Stimulated activated CD8-positive, alpha-beta memory T cell treated with anti-CD3 and anti-CD28 coated beads, Interleukin-4, amount 100 ng/mL, for 1 hour (primary cell): ENCODE measurements at places on chromosomes 5 and 9.

DNA sequence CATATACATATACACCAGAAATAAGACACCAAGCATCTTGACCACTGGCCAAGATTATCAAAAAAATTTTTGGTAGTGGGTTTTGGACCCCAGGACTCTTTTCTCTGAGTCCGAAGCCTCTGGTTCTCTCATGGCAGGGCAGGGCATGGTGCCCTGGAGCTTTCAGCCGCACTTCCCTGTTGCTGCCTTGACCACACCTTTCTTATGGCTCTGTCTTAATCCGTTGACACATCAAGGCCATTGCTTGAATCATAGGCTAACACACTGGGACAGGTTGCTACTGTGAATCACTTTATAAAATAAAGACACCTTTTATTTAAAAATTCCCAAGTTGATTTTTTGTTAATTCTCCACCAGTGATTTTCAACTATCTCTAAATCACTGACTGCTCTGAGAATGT lies 45.4 kb upstream of the CAST start:
- DNase-seq: no peak

DNA sequence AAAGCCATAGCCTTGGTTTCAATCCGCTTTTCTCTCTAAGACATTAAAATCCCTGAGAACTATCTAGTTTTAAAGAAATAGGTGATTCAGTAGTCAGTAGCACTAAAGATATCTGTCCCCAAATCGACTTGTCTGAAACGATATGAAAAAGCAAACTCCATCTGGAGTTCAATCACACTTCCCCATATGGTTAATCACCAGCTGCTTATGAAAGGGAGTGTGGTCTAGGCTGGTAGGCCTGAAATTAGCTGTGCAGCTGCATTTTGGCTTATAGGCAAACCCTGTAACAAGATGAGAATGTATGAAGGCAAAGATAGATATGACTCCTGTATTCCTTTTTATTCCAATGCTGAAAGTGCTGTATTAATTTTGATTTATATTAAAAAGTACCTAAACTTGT lies 65.9 kb downstream of the DMRTA1 start:
- DNase-seq: no peak

GRCh38 chr5:168125445-168126199 lies 165.8 kb upstream of the WWC1 start:
- DNase-seq: no peak

DNA sequence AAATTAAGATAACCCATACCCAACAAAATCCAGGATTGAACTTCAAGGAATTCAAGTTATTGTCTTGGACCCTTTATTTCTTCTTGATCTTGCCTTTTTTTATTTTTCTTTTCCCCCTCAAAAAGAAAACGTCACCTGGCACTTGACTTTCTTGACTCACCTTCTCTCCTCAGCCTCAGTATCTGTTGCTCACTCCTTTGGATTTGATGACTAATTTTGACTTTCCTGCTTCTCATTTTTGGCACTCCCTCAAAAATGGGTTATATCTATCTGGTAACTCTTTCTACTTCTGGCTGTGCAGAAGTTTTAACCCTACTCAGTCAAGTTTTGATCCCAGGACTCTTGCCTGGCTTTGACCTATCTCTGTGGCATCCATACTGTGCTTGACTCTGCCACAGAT lies 66.6 kb upstream of the SPATA31D4 start:
- no peak for DNase-seq

- DNase-seq: no peak
Measured at GRCh38 chr5:150562832-150563231, 54.9 kb downstream of the NDST1 start.

DNA sequence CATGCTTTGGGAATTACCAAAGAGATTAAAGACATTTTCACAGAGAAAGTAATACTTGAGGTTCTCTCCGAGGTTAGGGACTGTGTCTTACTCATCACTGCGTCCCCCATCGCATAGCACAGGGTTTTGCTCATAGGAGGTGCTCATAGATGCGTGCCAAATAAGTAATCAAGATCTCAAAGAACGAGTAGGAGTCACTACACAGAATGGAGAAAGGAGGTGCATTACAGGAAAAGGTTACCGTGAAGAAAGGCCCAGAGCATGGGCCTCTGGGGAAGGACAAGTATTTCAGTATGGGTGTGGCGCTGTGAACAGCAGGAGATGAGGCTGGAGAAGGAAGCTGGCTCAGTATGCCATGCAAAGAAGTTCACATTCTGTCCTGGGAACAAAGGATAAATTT lies 182.4 kb downstream of the ACTL7B start:
- no peak for DNase-seq

DNA sequence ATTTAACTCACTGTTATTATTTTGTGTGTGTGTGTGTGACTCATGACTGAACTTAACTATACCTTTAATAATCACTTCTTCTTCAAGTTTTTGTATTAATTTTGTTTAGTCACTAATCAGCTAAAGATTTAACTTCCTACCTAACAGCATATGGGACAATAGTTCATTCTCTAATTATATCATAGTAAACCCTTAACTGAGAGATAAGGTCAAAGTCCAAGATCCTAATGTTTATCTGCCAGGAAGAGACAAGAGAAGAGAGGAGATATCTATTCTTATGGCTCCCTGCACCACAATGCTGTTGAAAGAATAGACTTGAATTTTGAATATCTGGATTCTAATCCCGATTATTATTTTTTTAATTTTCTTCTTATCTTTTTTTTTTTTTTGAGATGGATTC lies 28.1 kb downstream of the FREM1 start:
- no peak for DNase-seq

DNA sequence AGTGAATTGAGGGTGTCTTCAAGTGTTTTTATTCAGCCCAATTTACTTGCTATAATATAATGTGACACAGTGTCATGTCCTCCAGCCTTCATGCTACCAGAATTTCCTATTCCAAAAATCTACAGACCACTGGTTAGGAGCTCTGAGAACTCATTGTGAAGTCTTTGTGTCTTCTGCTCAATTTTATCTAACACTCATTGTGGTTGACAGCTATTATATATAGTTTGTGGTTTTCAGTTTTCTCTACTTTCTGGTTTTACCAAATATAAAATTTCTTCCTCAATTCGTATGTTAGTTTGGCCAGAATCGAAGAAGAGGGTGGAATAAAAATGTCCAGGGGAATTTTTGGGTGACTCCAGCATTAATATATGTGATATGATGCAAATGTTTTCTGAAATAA lies 509.3 kb upstream of the NUDT12 start:
- DNase-seq: no peak

GRCh38 chr9:123069010-123069481 lies 35.6 kb downstream of the GPR21 start:
- no peak for DNase-seq

DNA sequence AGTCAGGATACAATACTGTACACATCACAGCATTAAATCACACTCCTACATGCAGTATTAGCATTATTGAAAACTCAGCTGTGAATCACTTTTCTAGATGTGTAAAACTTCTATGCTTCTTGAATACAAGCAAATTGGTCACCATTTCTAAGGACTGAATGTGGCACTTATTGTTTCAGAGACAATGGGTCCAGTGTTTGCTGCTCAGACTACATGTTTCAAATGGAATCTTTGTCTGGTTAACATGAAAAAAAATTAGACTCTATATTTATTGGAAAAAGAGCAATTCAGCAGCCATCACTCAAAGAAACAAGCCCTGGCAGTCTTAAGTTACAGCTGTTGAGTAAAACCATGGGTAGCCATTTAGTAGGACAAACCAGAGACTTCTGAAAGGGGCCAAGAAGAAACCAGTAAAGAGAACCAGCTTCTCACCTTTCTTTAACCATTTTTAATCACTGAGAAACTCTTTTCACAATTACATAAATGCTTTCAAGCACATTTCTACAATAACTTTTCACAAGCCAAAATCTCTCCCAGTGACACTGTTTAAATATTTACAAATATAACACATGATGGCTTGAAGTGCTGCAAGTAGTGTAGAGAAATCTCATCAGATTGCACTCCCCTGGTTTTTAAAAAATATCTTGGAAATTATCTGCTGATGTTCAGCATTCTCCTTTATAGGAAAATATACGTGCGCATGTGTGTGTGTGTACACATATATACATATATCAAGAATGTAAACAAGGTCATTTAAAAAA lies 35.2 kb downstream of the OR2K2 start:
- no peak for DNase-seq

DNA sequence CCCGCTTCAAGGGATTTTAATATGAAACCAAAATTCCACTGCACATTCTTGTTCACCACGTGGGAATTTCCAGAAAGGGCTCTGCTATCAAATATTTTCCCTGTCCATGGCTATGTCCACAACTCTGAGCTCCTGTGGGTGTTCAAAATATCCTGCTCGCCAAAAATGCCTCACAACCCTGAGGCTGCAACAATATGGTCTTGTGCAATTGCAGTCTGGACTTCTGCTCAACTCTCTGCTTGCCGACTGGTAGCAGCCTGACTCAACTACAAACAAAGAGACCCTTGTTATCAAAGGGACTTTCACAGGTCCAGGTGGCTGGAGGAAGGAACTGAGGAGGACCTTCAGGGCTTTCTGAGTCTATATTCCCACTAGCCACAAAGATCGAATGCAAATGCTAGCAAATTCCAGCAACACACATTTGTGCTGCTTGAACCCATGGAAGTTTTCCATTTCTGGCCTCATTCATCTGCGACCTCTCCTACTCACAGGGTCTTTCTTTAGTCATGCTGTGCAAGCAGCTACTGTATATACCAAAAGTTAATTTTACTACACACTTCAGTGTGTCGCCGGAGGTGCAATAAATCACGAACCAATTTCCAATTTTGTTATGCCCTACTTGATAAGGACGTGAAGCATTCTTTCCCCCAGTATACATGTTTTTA lies 169.2 kb upstream of the SLC30A5 start:
- no peak for DNase-seq

DNA sequence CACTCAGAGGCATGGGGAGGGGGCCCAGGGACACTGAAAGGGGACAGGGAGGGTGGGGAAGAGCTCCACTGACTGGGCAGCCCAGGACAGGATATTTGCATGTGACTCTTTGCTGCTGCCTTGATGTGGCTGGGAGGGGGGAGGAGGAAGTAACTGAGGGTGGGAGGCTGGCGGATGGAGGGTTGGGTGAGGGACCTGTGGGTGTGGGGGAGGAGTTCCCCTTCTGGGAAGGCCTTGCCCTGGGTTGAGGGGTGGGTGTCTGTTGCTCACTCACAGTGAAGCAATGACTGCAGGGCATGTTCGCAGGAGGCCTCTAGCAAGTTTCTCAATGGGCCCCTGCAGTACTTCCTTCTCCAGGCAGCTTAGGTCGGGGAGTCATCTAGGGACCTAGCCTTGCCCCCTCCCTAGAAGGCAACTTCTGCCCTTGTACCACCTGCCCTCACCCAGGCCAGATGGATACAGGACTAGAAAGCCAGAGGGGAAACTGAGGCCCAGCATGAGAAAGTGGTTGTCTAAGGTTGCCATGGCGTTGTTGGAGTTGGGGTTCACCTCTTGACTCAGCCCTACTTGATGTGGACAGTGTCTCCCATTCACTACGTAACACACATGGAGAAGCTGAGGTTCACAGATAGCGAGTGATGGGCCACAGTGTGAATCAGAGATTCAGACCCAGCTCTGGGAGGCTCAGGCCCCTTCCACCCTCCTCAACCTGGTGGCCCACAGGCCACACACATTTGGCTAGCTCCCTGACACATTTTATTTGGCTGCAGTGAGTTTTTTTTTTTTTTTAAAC lies 3.0 kb downstream of the GRK6 start:
- DNase-seq: peak; percentile 61

GRCh38 chr5:28014779-28015178 lies 976.4 kb upstream of the CDH9 start:
- DNase-seq: no peak

GRCh38 chr5:35622974-35623373 lies 5.3 kb downstream of the SPEF2 start:
- no peak for DNase-seq

DNA sequence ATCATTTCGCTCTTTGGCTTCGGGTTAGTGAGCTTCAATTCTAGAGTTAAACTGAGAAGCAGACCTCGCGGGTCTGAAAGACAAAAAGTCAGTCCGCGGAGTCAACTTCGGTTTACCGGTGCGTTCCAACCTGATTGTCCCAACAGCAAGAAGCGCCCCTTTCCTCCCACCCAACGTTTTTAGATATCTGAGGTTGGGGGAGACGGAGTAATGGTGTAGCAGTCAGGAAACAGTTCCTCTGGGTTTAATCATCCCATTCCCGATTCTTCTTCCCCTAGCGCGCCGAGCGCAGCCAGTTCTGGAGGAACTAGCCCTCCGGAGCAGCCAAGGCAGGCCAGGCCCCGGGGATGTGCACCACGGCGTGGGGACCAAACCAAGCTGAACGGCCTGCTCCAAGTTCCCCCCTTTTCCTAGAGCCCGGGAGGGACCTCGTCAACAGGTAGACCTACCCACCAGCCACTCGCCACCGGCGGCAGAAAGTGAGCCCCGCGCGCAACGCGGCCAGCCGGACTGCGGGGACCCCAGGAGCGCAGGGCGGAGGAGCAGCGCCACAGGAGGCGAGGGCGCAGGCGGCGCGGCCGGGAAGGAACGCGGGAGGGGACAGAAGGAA lies 622 bp upstream of the ISL1 start:
- DNase-seq: no peak

- DNase-seq: no peak
Measured at GRCh38 chr5:38093855-38094254, 164.5 kb upstream of the EGFLAM start.

DNA sequence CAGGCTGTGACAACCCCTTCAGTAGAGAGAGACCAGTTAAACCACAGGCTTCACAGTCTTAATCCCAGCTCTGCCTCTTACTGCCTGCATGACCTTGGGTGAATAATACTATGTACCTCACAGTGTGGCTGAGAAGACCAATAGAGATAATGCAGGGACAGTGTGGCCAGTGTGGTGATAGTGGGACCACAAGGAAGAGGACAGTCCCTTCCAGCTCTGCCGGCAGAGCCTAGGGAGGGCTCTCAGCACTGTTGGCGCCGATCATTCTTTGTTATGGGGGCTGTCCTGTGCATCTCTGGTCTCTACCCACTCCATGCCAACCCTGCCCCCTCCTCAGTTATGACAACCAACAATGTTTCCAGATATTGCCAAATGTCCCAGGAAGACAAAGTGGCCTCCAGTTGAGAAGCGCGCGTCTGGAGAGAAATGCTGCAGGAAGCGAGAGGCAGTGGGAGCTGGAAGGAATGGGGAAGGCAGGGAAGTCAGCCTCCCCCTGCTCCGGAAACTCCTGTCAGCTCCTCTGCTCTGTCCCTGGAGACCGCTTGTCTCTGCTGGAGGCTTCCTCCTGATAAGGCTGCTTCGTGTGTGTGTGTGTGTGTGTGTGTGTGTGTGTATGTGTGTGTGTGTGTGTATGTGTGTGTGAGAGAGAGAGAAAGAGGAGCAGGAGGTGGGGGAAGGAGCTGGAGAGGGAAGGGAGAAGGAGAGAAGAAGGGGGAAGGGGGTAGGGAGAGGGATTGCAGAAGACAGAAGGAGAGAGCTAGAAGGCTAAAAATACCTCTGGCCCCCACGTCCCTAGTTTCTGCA lies 31.8 kb upstream of the FABP6 start:
- DNase-seq: no peak

DNA sequence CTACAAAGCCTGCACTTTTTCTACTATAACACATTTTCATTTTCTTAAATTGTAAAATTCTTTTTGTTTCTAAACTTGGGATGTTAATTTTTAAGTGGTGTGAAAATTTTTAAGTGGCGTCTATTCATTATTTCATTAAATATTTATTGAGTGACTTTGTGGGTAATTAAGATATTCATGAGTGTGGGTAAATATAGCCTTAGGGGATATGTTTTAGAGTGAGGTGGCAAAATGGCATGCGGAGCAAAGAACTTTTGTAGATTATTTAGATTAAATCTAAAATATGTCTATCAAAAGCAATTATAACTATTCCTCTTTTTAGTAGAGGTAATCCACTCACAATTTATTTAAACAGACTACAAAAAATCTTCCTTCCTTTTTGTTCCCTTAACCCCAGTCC lies 188.4 kb downstream of the PCSK1 start:
- no peak for DNase-seq

GRCh38 chr5:18314192-18314778 lies 680.0 kb downstream of the TAF11L14 start:
- DNase-seq: no peak
